ENCODE measurements at places on chromosomes 4 and X. TPM values are rescaled to one million over a fixed set of nuclear protein-coding genes. Genes with fewer than 3 reads are reported as not detected.

Gene VCX
- not detected for polyA plus RNA-seq

Gene BANK1
- polyA plus RNA-seq: 0.89 TPM

Gene PSAPL1
- polyA plus RNA-seq: not detected

Gene SLC25A5
- 1,077 TPM for polyA plus RNA-seq

Gene TBC1D14
- polyA plus RNA-seq: 9.5 TPM

Gene CBLL2
- not detected for polyA plus RNA-seq

Gene UNC5C
- 12.5 TPM for polyA plus RNA-seq

Measured in Purkinje cell (primary cell).